Endothelial cell (in vitro differentiated cells): ENCODE measurements at places on chromosomes 5 and 9. TPM values are rescaled to one million over a fixed set of nuclear protein-coding genes. Genes with fewer than 3 reads are reported as not detected.
A peak's percentile ranks its signal among the peaks of the same experiment; 100 is the strongest.

The TMED7 gene
- total RNA-seq, result 89.9 TPM

The IFNK gene
- not detected for total RNA-seq

The FBP2 gene
- 0.28 TPM for total RNA-seq

The ATOSB gene
- total RNA-seq, result 33.7 TPM

The ROR2 gene
- total RNA-seq, result 3.5 TPM

The ENHO gene
- 4.1 TPM for total RNA-seq

The MRNIP gene
- 38.5 TPM for total RNA-seq

The GTF2H2C gene
- total RNA-seq, result 16.7 TPM

DNA sequence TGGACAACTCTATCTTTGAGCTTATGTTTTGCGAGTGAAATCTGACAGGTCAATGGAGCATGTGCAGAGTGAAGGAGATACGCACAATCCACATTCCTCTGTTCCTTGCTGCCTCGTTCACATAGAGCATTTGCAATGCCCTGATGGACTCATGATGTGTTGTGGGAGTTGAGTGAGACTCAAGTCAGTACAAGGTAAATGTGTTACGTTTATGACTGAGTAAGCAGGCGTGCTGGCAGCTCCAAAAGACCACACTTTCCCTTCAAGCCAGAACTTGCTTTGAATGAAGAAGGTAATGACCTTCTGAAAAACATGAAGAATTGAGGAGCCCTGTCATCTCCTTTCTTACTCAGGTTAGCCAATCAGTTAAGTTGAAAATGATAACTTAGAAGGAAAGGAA lies 477.8 kb downstream of the CTNND2 start:
- DNase-seq, result no peak

- no peak for DNase-seq
Observed at GRCh38 chr5:172086194-172086975, 79.9 kb upstream of the FBXW11 start.

DNA sequence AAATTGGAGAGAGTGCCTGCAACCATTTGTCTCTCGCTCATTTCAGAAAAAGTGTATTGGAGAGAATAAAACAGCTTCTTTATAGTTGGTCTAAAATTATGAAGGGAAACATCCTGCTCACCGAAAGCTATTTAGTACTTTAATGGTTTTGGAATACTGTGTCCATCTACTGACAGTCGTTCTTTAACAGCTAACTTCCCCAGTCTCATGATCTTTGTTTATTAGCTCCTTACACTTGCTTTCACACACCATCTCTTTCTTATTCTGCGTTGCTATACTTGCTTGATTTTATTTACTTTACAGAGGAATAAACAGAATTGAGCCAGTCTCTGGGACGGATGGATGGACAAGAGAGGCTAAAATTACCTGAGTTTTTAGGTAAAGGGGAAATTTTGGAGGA lies 229.3 kb downstream of the CCDC171 start:
- no peak for DNase-seq

DNA sequence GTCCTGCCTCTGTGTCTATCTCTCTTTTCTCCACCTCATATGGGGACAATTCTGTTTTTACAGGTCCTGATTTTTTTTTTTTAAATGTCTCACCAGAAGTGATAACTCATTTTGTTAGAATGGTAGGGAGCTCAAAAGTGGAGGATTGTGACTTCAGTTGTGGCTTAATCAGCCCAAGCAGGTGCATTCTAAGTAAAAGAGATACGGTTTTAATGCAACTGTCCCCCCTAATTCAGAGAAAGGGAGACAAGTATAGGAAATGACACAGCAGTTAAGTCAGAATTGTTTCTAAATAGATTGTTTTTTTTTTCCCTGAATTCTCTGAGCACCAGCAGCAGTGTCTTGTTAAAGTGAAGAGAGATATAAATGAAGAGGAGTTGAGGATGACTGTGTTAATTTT lies 24.5 kb downstream of the MAST4 start:
- DNase-seq, result no peak

- DNase-seq, result no peak
Observed at GRCh38 chr9:38313421-38313820, 79.1 kb upstream of the ALDH1B1 start.

DNA sequence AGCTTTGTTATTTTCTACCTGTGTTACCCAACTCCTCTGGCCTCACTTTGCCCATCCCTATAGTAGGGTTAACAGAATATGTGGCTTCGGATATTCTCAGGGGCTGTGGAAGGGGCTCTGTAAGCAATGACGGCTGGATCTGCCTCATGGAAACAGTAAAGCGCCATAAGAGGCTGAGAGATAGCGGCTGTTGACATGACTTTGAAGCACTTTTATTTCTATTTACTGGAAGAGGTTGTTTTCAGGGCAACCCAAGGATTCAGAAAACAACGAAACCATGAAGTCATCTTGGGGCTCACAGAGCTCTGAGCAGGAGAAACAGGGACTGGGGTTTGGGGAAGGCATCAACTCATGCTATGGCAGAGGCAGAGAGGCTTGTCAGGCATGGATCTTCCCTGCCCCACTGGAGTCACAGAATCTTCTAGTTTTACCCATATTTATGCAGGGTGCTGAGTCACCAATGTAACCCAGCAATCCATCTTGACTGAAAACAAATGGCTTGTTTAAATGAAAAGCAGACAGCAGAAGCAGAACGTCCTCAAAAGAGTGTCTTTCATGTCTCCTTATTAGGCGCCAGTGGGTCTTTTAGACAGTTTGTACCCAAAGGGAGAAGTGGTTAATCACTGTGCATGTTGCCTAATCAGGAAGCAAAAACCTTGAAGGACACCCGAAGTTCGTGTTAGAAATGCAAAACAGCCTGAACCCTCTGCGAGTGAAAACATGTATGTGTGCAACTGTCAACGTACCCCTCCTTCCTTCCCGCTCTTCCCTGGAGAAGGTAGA lies 113.0 kb downstream of the COL23A1 start:
- DNase-seq, result no peak

DNA sequence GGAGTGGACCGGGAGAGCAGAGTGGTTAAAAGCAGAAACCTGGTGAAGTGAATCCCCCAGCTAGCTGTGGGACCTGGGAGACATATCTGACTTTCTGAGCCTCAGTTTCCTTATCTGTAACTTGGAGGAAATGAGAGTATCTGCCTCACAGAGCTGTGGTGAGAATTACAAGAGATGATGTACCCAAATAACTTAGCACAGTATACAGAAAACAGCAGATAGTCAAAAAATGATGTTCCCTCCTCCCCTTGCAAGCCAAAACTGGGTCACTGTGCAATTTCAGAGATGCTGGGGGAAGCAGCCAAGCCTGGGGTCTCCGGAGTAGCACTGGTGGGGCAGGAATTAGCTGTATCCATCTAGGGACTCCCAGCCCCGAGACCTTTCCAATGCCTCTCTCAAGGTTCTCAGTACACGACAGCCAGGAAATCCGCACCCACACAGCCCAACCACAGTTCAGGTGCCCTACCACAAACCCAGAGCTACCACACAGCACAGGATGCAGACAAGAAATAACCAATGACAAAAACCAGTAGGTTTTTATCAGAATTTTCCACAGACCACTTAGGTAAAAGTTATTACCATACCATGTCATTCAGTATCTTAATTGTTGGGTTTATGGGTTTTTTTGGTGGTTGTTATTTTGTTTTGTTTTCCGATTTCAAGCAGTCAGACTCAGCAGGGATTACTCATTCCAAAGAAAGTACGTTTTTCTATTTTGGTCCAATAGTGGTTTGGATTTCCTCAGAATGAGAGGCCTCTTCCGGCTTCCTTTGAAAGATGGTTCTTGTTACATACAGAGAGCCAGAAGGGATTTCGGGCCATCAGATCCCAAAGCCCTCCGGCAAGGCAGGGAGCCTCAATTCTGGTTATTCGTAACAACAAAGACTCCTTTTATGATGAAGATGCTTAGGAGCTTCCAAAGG lies 4.9 kb upstream of the HRH2 start:
- DNase-seq, result no peak

- no peak for DNase-seq
Observed at GRCh38 chr9:88090151-88090581, 48.1 kb downstream of the SPATA31C2 start.

GRCh38 chr9:38718148-38718547 lies 1.8 kb downstream of the FAM240B start:
- DNase-seq, result no peak

- DNase-seq, result peak; percentile 62
Observed at GRCh38 chr5:142145106-142145900, 36.7 kb downstream of the NDFIP1 start.

DNA sequence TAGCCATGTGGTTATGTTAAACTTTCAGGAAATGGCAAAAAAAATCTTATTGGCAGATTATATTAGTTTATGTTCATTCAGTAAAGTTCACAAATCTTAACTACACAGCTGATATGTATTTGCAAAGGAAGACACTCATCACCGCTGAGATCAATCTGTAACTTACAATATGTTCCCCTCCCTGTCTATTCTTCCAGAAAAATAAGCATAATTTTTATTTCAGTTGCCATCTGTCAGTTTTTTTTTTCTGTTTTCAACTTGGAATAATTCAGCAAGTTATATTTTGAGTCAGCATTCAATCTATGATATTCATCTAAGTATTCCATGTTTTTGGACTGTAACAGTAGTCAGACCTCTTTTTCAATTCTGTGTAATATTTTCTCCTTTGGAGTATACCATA lies 1019.9 kb upstream of the PTPRD start:
- no peak for DNase-seq

DNA sequence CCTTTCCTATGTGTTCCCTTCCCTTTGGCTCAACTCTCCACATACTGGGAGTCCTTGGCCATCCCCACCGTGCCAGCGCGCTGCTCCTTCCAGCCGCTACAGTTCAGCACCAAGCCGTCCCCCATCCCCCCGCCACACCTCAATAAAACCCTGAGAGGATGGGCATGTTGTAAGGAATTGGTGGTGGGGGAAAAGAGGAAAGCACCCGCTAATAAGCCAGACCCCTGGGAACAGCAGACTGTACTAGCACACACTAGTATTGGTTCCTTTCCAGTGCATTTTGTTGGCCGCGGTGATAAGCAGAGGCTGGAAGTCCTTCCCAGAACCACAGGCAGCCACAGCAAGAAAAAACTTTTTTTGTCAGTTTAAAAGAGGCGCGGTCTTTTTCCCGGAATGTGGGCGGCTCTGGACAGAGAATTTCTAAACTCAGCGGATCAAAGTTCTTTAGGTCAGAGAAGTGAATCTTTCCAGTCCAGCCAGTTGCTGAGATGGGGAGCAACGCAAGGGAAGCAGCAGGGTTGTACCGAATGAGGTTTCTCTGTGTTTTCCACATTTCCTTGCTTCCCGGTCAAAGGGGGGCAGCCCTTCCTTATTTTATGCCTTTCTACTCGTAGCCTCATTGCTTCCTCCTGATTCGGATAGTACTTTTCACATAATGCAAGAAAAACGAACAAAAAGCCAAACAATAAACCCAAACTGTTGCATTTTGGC lies 2.1 kb downstream of the CHSY3 start:
- DNase-seq, result peak; percentile 10

DNA sequence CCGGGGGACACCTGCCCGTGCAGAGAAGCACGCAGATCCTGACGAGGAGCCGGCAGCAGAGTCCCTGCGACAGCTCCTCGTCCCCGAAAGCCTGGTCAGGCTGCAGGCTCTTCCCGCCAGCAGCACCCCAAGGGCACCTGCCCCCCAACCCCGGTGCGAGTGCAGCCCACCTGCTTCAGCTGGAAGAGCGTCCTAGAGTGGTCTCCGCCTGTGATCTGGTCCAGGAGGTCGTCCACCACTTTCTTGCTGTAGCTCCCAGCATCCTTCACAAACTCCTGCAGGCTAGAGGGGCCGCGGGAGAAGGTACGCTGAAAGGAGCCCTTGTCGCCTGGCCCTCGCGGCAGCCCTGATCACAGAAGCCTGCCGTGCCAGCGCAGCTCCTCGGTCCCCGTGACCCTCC lies 16.7 kb downstream of the BRD9 start:
- DNase-seq, result no peak

- DNase-seq, result no peak
Observed at GRCh38 chr5:118009741-118010297, 978.5 kb downstream of the DTWD2 start.

GRCh38 chr9:124182741-124183140 lies 75.0 kb upstream of the NEK6 start:
- no peak for DNase-seq

DNA sequence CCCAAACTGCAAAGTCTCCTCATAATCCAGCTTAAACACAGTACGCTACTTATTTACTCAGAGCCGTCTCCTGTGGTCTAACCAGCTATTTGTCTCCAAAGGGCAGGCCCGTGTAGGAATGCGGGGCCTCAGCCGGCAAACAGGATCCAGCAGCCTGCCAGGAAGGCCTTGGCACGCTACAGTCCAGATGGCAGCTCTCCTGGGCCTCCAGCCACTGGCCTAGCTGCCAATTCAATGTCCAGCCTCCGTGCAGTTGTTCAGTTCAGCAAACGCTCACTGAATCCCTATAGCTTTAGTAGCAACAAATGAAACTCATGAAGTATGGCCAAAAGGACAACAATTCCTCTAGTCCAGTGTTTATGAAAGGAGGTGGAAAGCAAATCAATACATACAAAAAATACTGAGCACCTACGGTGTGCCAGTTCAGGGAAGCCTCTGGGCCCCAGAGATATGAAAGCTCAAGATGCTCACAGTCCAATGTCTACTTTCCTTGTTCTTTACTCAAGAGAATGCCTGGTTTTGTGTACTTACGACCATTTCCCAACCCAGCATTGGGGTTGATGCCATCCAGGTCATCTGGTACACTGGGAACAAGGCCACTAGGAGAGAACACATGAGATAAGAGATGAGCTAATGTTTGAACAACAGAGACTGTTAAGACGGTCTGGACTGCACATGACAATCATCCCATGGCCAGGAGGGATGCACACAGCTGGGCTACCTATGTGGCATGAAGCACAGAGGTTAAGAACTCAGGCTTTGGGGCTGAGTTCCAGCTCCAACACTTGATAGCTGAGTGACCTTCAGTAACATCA lies 8.3 kb downstream of the CDK5RAP2 start:
- no peak for DNase-seq

DNA sequence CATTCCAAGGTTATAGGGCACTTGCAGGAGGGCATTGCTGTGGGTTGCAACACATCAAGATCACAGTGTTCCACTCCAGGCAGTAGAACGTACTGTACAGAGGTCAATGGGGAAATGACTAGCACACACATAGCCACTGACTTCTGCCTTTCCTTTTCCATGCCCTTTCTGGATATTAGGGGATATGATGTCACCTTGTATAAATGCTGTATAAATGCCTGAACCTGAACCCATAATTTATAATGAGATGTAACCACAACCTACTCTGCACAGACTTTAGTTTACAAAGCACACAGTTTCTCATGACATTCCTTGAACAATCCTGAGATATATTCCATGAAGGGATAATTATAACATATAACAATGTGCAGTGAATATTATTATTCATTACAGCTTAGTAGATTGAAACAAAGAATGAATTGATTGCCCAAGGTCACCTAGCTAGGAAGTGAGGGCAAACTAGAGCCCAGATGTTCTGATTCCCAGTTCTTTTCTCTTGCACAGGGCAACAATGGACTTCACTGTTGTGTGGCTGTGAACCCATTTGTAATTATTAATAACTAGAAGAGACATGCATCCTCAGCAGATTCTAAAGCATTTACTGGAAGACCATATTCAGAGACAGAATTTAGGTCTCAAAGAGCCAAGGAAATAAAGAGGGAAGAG lies 5.6 kb upstream of the ABLIM3 start:
- no peak for DNase-seq

- DNase-seq, result no peak
Observed at GRCh38 chr5:19790829-19791466, 197.1 kb downstream of the CDH18 start.

GRCh38 chr9:86529496-86530275 lies 175.5 kb upstream of the TUT7 start:
- no peak for DNase-seq

GRCh38 chr5:103428411-103428871 lies 134.1 kb downstream of the NUDT12 start:
- no peak for DNase-seq

GRCh38 chr9:4519604-4520003 lies 29.3 kb downstream of the SLC1A1 start:
- no peak for DNase-seq
